Stimulated activated CD4-positive, alpha-beta T cell treated with anti-CD3 and anti-CD28 coated beads, Interleukin-12 subunit alpha, Interleukin-12 subunit beta, amount 100 ng/mL, for 48 hours (primary cell): ENCODE measurements at places on chromosomes 7 and 10.

DNA sequence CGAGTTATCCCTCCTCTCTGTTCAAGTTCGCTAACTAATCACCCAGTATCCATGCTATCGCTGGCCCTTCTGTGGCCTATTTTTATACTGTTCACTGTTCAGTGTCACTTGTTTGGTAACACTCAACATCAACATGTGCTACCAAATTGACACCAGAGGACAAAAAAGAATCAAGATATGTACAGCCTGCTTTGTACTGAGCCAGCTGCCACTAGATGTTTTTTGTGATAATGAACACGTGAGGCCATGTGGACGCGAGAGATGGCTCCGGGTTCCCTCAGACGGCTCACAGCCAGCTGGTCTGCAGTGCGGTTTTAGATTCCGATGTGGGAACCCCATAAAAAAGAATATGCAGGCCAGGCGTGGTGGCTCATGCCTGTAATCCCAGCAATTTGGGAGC lies 21.2 kb downstream of the CAV1 start:
- no peak for DNase-seq

DNA sequence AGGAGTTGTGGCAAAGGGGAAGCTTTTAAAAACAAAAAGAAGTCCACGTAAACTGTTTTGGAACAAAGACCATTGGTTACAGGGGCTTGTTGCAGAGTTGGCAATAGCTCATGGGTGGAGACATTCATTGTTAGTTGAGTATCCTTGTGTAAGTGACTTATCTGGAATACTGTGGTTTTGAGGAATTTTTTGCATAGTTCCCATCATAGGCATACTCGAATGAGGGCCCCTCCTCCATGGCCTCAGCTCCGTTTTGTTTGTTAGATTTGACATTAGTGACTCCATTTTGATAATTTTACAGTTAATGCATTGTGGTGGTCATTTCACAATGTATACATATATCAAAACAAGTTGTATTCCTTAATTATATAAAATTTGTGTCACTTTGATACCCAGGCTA lies 12.8 kb upstream of the SMKR1 start:
- DNase-seq = no peak

DNA sequence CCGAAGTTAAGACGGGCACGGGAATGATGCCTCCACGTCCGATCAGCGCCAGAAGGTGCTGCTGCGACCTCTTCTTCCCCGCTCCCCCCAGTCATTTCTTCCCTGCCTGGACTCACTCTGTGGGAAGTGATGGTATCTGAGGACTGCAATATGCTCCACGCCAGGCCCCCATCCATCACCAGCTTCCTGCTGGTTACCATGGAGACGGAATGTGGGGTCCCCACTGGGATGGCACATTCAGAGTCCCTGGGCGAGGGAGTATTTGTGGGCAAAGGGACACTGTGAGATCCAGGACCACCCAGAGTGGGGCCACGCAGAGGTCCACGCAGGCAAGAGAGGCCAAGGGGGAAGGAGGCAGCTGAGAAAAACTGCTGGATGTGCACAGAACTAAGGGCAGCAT lies 39.7 kb downstream of the CARD11 start:
- no peak for DNase-seq

DNA sequence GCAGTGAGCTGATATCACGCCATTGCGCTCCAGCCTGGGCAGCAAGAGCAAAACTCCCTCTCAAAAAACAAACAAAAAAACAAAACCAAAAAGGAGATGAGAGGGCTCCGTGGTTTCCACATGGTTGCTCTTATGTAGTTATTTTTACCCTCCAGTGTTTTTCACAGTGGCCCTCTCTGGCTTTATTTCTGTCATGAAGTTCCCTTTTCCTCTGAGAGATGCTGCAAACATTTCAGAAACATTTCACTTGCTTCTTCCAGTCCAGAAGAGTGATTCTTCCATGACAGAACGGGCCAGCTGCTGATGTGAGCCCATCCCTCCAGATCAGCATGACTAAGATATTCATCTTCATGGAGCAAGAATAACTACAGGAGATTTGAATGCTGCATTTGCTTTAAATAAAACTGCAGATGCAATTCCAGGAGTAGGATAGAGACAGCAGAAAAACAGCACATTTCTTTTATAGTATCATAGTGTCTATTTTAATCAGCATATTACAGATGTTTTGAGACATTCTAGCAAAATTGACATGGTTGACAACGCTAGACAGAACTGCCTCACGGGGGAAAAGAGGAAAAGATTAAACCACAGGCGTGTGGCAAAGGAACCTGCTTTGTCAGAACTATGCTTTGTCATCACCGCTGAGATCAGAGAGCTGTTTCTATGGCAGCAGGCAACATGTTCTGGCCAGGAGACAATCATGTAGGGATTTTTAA lies 40.3 kb downstream of the NRCAM start:
- DNase-seq = peak; percentile 2

DNA sequence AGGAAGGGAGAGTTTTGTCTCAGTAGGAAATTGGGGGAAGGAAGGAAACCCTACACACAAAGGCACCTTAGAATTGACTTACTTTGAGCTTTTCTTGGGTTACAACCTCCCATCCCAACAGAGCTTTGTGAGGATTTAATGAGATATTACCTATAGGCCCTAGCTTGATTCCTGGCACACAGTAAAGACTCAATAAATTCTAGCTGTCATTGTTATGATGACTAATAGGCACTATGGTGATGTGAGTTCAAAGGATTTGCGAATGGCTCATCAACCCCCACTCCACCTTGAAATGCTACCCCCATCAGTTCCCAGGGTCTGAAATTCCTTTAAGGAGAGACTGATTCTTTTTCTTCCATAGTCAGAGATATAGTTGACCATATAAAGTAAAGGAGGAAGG lies 67.9 kb upstream of the SMNDC1 start:
- DNase-seq = no peak

DNA sequence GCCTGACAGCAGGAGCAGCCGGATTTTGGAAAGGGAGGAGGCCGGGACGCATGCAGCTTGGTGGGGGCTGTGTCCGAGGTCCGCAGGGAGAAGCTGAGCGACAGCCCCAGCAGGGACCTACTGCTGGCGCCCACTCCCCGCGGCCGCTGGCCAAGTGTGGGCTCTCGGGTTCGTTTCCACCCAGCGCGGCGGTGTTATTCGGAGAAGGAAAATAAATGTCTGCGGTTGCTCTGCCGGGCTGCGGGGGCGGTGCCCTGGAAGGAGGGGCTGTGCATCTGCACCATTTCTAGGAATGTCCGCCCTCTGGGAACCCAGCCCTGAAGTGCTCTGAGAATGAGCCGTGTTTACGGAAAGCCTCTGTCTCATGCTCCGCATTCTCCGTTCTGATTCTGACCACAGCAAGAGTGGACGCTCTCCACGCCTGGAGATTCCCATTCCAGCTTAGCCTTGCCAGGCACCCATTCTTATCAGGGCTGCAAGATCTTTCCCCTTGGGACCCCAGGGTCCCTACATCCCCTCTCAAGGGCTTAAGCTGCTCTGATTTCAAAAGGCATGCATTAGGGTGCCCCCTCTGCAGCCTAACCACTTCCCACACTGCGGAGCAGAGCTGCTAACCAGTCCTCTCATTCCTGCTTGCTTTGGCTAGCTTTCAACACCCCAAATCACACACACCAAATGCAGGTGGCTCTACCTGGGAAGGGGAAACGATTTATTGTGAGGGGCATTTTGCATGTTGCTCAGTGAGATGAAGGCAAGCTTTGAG lies 256.6 kb upstream of the GLI3 start:
- no peak for DNase-seq

GRCh38 chr10:16893664-16894063 lies 76.4 kb upstream of the RSU1 start:
- no peak for DNase-seq

DNA sequence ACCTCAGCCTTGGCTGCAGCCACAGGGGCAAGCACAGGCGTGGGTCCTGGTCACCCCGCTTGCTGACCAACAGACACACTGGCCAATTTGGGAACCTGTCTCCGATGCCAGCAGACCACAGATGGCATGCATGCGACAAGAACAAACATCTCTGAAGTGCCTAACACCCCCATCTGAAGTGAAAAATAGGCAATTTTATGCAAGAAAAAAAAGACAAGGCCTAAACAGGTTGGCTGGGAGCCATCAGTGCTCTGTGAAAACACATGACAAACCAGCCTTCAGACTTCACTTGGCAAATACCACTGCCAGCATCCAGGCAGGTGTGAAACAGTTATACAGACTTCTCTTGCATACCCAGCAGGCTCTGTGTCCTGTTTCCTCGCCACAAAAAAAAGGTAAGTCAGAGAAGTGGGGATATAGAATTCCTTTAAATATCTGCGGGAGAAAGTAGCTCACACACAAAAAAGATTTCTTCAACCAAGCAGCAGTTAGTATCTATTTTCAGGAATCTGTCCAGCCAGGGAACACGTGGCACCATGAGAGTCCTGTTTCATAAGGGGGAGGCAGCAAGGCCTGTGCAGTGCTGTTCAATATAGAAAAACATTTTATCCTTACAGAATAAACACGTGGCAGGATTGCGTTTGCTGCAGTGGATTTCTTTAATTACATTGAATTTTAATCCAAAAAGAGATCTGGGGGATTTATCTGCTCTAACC lies 293.4 kb upstream of the MKLN1 start:
- DNase-seq = no peak

DNA sequence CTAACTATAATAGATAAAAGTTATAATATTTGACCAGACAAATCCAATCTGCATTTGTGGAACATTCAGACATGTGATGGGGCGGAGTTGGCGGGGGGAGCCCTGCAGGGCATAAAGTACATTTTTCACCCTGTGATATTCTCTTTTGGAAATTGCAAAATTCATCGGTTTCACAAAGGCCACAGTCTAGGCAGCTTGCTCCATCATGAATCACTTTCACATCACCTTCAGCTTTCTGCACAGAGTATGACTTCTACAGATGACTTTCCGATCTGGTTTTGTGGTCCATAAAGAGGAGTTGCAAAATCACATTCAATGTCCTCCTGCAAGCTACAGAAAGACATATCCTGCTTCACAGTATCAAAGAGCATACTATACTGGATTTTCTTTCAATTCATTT lies 51.4 kb upstream of the APBB1IP start:
- no peak for DNase-seq

DNA sequence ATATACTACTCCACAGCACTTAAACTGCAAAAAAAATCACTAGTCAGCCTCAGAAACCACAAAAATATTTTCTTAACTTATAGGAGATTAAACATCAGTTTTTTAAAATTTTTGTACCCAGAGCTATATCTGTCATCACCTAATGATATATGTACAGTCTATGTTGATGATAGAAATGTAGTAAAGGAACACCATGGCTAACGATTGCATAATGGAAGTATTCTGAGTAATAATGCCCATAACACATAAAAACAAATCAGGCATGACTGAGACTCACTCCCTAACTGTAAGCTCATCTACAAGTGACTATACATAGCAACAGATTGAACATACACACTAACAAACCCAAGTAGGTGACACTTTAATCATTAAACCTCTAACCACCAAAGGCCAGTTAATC lies 51.3 kb downstream of the TSPAN12 start:
- no peak for DNase-seq

- no peak for DNase-seq
Measured at GRCh38 chr10:62106929-62107519, 161.6 kb downstream of the RTKN2 start.

GRCh38 chr7:16317406-16317805 lies 103.9 kb downstream of the CRPPA start:
- no peak for DNase-seq

DNA sequence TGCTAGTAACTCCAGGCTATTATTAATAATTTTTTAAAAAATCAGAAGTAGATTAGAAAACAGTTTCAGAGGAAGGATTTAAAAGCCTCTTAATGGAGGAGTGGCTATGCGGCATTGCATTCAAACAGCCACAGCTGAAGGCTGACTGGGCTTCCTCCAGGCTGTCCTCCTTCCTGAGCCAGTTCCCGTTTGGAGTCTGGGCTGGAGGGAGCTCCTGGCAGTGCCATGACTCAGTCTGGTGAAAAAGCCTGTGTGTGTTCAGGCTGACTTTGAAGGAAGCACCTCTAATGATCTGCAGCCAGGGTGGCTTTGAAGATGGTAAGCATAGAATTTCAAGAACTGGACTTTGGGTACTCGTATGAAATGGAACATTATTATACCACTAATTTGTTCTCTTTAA lies 134.6 kb downstream of the DPP6 start:
- no peak for DNase-seq

- DNase-seq = no peak
Measured at GRCh38 chr7:134175334-134176036, 48.3 kb downstream of the LRGUK start.

DNA sequence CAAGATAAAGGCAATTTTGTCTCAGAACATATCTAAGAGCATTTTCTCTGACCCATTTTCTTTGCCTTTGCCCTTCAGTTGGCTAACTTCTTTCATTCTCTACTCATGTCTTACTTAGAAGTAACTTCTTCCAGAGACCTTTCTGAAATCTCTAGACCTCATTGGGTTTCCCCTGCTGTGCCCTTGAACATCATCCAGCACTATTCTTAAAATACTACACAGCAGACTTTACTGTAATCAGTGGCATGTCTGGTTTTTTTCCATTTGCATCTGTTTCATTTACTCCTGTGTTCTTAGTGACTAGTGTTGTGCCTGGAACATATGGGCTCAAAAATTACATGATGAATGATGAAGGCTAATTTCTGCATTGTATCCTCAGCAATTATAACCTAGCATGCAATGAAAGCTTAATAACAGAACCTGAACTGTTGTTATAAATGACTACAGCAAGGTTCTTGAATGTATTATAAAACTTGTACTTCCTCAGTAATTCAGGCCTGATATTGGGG lies 301.9 kb downstream of the CDK14 start:
- no peak for DNase-seq

- no peak for DNase-seq
Measured at GRCh38 chr10:49187950-49188761, at the start of gene TMEM273. Gene TMEM273 (minus strand): TSS chr10:49188391. CDS start chr10:49188336, 55 bp downstream.

DNA sequence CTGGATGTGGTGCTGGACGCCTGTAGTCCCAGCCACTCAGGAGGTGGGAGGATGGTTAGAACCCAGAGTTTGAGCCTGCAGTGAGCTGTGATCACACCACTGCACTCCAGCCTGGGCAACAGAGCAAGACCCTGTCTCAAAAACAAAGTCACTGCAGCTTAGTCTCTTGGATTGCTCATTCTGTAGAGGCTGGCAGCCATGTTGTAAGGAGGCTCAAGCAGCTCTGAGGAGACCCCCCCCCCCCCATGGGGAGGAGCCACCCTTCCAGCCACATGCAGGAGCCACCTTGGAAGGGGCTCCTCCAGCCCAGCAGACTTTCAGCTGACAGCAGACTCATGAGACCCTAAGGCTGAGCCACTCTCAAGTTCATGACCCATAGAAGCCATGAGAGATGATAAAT lies 68.4 kb downstream of the FOXL3 start:
- no peak for DNase-seq

- DNase-seq = no peak
Measured at GRCh38 chr7:67913604-67914003, 917.0 kb downstream of the TYW1 start.

GRCh38 chr7:28126410-28127041 lies 54.1 kb downstream of the JAZF1 start:
- no peak for DNase-seq

GRCh38 chr10:113992471-113993011 lies 51.1 kb upstream of the ADRB1 start:
- no peak for DNase-seq

GRCh38 chr10:12577610-12578009 lies 228.3 kb downstream of the CAMK1D start:
- DNase-seq = no peak
